ENCODE measurements at places on chromosomes 11 and 22.
A peak's percentile ranks its signal among the peaks of the same experiment; 100 is the strongest.

DNA sequence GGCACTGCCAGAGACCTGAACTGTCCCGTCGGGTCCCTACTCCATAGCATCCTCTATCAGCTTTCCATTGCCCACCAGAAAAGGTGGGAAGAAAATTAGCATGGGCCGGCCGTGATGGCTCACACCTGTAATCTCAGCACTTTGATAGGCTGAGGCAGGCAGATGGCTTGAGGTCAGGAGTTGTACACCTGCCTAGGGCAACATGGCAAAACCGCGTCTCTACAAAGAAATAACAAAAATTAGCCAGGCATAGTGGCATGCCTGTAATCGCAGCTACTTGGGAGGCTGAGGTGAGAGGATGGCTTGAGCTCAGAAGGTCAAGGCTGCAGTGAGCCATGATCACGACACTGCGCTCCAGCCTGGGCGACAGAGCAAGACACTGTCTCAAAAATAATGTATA, 3.5 kb downstream of the SLC25A18 start:
- DNase-seq: no peak

DNA sequence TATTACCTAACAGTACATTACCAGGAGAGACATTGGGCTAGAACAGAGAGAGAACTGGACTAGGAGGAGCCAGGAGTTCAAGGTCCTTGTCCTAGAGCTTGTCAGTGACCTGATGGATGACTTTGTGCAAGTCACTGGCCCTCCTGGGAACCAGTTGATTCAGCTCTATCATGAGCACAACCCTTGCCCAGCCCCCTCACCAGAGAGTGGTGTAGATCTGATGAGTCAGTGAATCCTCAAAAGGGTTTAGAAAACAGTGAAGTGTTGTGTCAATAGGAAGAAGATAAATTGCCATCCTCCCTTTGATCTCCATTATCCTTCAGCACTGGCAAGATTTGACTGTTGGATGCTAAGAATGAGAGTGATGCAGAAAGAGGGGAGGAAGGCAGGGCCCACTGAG, 24.3 kb downstream of the NEU3 start:
- DNase-seq: no peak

DNA sequence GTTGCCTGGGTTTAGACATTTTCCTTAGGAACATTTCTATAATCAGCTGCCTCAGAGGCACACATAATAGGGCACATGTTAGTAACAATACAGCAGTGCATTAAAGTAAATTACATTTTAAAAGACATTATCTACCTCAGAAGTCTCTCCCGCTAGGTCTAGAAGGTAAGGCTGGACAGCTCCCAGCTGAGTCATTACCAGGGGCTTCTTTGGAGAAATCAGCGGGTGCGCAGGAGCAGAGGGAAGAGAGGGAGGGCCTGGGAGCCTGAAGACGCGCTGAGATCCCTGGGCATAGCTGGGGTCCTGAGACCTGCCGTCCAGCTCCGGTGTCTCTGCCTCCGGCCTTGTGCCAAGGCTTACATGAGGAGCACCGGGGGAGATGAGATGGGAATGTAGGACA, 67.7 kb downstream of the TMPRSS5 start:
- no peak for DNase-seq

DNA sequence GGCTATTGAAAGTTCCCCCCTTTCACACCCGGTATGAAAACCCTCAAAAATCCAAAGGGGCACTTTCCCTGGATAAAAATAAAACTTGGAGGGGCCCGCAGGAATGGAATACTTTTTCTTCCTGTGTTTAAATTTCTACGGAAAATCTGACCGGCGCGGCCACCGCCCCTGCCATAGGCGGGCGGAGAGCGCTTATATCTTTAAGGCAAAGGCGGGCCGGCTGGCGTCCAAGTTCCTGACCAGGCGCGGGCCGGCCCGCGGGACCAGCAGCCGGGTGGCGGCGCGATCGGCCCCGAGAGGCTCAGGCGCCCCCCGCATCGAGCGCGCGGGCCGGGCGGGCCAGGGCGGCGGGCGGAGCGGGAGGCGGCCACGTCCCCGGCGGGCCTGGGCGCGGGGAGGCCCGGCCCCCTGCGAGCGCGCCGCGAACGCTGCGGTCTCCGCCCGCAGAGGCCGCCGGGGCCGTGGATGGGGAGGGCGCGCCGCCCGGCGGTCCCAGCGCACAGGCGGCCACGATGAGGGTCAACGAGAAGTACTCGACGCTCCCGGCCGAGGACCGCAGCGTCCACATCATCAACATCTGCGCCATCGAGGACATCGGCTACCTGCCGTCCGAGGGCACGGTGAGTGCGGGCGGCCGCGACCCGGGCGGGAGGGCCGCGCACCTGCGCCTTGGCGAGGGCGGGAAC, at the start of gene ANO1:
ANO1 (plus strand) TSS at position 223 of the 686 bp plus-strand sequence; CDS start at position 513, 290 bp downstream.
- no peak for DNase-seq

DNA sequence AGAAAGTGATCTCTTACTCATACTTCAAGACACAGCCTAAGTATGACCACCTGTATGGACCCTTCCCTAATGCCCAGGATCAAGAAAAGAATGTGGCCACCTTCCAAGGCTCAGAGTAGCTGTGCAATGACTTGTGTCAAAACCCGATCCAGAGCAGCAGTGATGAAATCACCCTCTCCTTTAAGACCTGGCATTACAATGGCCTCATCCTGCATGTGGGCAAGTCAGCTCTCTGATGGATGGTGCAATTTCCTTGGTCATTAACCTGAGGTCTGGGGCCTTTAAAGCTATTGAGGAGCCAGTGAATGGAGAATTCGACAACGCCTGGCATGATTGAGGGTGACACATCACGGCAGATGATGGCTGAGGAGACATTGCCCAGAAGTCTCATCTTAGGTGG, 9.1 kb upstream of the TUBA8 start:
- DNase-seq: no peak

- no peak for DNase-seq
Measured at GRCh38 chr22:41257696-41258095, 17.0 kb upstream of the CHADL start.

DNA sequence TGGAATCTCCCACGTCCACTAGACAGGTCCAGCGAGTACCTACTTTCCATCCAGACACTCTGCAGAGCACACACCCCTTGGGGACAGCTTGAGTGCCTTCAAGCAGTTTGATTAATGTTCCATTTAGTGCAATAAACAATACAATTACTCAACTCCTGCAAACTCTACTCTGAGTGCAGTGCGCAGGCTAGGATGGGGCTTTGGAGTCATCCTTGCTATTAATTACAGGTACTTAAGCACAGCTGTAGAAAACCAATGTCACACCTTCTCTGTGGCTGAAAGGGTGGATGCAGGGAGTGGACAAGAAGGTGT, 82.6 kb downstream of the MN1 start:
- DNase-seq: no peak

- DNase-seq: no peak
Measured at GRCh38 chr11:35787626-35788025, 125.1 kb downstream of the TRIM44 start.

GRCh38 chr11:75592715-75593114, 30.7 kb downstream of the SERPINH1 start:
- DNase-seq: no peak

DNA sequence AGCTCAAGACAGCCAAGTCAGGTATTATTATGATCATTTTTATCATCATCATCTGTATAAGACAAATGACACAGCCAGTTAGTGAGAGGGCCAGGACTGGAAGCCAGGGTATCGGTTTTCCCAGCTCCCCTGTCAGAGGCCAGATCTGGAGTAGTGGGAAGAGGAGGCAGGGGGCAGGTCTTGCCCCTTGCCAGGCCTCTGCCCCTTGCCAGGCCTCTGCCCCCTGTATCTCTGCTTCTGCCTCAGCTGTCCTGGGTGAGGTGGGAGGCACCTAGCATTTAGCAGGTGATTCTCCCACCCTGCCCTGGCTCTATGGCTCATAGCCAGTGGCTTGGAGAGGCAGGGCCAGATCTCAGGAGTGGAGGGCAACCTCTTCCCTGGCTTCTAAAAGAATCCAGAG, 67.3 kb downstream of the PRDM11 start:
- DNase-seq: no peak

DNA sequence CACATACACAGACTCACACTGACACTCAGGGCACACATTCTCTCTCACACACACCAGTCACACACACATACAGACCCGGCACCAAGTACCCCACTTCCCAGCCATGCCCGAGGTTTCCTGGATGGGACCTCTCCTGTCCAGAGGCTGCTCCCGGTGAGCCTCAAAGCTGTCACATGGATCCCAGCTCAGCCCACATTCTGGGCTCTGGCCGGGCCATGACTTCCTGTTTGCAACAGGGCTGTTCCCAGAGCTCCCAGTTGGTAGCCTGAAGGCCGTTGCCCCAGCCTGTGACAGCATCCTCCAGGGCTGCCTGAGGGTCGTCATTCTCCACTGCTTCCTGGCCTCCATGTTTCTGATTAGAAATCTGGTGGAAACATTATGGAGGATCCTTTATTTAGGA, 14.6 kb upstream of the CYP2D6 start:
- DNase-seq: no peak

- DNase-seq: no peak
Measured at GRCh38 chr22:41905411-41906202, 9.3 kb downstream of the SHISA8 start.

DNA sequence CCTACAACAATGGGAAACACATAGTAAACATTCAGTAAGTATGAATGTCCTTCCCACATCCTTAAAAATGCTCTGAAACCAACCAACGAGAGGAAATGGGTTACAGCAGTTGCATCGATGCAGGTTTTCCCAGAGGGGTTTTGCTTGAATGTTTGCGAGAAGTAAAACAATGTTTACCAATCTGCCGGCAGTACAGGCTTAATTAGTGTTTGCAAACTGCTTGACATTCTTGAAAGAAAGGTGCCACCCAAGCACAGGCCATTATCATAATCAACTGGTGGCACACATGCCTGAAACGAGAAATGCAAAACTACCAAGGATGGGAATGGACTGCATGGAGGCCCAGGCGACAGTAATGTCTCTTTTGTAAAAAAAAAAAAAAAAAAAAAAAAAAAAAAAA, 27.1 kb upstream of the OPCML start:
- no peak for DNase-seq

- DNase-seq: peak; percentile 51
Measured at GRCh38 chr11:76172583-76172982, 33.7 kb downstream of the WNT11 start.

DNA sequence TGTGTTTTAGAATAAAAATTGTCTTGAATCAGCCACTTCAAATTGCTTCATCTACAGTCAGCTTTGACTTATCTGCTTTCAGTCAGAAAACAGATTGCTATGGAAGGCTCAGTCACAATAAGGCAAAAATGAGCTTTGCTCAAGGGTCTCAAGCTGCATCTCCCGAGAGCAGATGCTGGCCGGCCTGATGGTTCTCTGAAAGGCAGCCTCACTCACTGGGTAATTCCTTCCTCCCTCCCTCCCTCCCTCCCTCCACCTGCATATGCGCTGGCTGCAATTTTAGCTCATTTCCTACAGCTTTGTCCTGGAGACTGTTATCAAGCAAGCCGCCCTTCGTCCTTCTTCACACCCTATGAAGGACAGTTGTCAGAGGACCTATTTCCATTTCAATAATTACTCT, 1.6 kb upstream of the IZUMO1R start:
- DNase-seq: no peak

- DNase-seq: no peak
Measured at GRCh38 chr11:134576721-134577171, 164.7 kb upstream of the B3GAT1 start.

GRCh38 chr11:117824571-117825537, at the start of gene FXYD2:
TSS of gene FXYD2 (minus strand) at chr11:117824744. CDS start at chr11:117824678, 66 bp downstream.
- no peak for DNase-seq

DNA sequence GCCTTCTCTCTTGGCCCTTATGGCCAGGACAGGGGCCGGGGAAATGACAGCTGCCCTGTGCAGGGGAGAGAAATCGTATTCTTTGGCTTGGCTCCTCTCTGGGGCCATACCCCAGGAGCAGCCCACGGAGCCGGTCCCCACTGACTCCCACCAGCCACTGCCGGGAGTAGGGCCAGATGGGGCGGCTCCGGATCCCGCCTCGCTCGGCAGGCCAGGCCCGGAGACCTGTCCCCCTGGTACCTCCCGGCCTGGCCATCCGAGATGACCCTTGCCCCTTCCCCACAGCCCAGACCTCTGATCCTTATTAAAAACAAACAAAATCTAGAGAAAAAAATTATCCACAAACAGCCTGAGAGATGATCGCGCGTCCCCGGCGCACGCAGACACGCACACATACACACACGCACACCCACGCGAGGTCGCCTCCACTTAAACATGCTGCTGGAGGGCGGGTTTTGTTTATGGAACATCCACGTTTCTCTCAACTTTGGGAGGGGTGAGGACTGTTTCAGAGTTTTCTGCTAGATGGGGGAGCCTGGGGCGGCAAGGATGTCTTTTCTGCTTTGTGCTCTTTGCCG, 59.1 kb downstream of the IGLL1 start:
- no peak for DNase-seq

DNA sequence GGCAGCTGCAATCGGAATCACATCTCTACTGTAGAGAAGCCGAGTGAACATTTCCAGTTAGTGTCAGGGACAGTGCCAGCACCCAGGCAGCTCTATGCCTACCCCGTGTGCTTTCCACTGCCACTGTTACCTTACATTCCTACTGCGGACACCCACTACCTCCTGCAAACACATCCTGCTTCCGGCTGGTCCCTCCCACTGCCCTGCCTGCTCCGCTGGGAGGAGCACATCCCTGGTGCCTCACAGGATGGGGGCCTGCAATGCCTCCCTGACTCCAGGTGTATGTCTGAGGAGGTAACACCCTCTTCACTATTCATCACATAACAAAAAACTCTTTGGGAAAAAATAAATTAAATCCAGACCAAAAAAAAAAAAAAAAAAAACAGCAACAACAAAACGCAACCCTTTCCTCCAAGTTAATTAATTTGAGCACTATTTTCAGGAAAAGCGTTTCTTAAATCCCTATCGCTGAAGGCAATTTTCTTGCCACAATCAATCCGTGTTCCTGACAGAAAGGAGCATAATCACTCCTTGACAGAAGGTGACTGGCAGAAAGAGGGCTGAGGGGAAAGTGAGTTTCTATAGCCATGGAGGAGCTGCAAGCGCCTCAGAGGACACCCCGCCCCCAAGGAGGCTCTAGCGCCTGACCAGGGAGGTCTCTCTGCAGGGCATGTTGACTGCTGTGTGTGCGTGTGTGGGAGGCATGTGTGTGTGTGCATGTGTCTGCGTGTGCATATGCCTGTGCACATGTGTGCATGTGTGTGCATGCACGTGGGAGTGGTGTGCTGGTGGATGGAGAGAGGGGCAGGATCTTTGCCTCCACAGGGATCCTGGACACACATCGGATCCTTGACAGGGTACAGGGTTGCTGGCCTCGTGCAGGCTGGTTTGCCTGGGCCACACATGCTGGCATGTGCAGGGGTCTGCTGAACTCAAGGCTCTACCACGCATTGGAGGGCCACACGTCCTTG, 134.8 kb upstream of the NTM start:
- DNase-seq: no peak

DNA sequence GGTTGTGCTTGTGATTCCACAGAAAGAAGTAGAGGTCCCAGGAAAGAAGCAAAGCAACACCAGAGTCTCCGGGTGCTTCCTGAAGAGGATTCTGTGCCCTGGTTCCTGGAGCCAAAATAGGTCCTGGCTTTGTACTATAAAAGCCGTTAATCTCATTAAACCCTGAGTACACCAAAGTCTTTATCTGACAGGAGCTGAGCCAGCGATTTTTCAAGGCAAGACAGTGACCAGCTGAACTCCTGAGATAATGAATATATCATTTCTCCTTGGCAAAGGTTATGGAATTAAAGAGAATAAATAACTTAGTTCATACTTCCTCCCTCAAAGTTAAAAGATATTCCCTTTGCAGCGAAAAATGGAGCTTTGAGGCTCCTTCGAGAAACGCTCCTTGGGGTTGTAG, 5.2 kb downstream of the TMEM138 start:
- DNase-seq: no peak

Measured in NCI-H1694 (cell line).